ENCODE measurements at places on chromosomes 2 and 18. TPM values are rescaled to one million over a fixed set of nuclear protein-coding genes. Genes with fewer than 3 reads are reported as not detected.

Gene NAPG
- total RNA-seq: 31.1 TPM

- DNase-seq: no peak
Observed at GRCh38 chr18:22829781-22830180, 103.3 kb upstream of the RBBP8 start.

Gene CDK15
- total RNA-seq: not detected

DNA sequence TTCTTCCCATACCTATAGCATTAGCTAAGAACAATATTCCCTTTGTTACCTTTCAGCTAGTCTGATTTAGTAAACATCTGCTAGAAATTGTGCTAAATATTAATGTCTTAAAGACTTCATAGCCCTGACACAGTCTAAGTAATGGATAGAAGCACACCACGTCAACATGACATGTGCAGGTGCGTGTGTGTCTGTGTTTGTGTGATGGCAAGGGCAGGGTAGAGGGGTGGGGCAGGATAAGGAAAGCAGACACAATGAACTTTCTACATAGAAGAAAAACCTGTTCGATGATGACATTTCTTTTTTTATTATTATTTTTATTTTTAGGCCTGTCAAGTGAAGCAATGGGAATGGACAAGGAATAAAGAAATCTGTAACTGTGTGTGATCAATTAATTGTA is 223.3 kb downstream of the NOL4 start:
- DNase-seq: no peak

Gene PNPT1
- 38.4 TPM for total RNA-seq

- DNase-seq: no peak
Observed at GRCh38 chr2:233130481-233131020, 70.4 kb downstream of the INPP5D start.

Gene LYG1
- 1.4 TPM for total RNA-seq

GRCh38 chr2:100178085-100178788 is 35.8 kb upstream of the AFF3 start:
- peak; percentile 42 for DNase-seq

Gene IL1F10
- total RNA-seq: not detected

DNA sequence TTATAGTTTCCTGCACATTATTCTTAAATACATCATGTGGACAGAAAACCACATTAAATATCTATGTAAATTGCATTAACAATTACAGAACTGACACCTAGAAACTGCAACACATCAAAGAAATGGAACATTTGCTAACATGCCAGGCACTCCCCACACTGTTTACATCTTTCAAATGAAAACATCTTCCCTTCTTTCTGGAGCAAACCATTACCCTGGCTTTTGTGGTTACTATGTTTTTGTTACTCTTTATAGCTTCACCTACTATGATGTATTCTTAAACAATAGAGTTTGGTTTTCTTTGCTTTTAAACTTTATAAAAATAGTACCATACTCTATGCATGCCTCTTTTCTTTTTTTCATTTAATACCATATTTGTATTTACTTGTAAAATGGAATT is 1894.5 kb upstream of the CELF4 start:
- no peak for DNase-seq

Gene OR6B2
- not detected for total RNA-seq

- DNase-seq: no peak
Observed at GRCh38 chr18:8602557-8602956, 6.7 kb upstream of the RAB12 start.

GRCh38 chr2:10300328-10300920 is 2.3 kb upstream of the HPCAL1 start:
- DNase-seq: no peak

Gene KIAA2012
- total RNA-seq: not detected

GRCh38 chr2:201275069-201275468 is 14.7 kb downstream of the CASP8 start:
- no peak for DNase-seq
